Stimulated activated CD4-positive, alpha-beta T cell treated with anti-CD3 and anti-CD28 coated beads, Interleukin-2, amount 100 ng/mL, for 48 hours (primary cell): ENCODE measurements at places on chromosomes 11 and 22.

DNA sequence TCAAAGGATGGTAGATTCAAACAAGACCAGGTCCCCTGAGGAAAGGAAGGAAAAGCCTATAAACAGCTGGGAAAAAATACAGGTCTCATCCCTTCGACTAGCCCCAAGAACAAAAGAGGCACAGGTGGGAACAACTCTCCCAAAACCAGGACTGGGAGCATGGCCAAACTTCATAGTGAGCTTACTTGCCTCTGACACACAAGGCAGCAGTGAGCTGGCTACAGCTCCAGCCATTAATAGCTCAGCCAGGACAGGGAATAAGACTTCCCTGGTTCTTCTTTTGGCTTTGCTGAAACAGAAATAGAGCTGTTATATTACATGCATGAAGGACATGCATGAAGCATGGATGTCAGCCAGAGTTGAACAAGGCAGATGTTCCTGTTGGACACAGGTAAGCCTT is at the start of gene OR10A2:
OR10A2 (plus strand) TSS at position 97 of the 400 bp plus-strand sequence. CDS start 6,698 bp downstream, outside the sequence.
- DNase-seq: no peak

DNA sequence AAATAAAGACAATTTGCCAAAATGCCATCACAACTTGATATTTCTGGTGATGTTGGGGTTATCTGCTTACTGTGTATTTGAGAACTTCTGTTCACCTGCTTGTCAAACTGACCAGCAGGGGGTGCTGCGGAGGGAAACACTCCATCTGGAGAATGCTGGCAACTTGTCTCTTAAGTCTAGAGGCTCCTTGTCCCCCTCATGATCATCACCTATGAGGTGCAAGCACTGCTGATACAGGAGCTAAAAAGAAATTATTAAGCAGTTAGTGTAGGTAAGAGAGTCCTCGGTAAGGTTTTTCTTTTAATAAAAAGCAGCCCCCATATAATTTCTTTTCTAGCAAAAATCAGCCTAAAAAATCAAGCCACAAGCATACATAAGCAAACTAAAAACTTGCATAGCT is 32.7 kb upstream of the GLYATL1B start:
- DNase-seq: peak; percentile 79

GRCh38 chr11:107696140-107696539 is 15.7 kb downstream of the SLN start:
- no peak for DNase-seq

DNA sequence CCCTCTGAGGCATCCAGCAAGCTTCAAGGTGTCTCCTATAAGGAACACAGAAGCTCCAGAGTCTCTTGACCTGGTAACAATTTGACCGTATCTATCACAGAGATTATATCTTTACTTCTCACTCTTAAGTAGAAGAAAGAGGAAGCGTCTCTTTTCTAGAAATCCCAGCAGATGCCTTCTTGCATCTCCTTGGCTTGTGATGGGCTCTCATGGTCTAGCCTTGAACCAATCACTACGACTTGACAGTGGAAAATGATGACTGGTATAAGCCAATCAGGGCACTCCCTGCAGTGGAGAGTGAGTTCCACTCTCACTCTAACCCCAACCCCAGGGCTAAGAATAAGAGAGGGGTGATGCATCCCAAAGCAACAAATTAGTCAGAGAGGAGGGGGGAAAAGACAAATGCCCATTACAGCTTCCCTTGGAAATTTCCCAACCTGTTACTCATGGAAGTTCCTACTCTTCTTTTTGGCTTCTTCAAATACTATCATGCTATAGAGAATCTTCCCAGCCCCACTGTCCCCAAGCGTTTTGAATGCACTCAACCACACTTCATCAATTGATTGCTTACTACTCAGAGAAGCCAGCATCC is 293.5 kb downstream of the MN1 start:
- no peak for DNase-seq

- DNase-seq: no peak
These were observed 36.2 kb downstream of the LMO1 start for GRCh38 chr11:8227156-8228152.

- no peak for DNase-seq
These were observed 24.9 kb downstream of the FDX1 start for GRCh38 chr11:110454609-110455008.

DNA sequence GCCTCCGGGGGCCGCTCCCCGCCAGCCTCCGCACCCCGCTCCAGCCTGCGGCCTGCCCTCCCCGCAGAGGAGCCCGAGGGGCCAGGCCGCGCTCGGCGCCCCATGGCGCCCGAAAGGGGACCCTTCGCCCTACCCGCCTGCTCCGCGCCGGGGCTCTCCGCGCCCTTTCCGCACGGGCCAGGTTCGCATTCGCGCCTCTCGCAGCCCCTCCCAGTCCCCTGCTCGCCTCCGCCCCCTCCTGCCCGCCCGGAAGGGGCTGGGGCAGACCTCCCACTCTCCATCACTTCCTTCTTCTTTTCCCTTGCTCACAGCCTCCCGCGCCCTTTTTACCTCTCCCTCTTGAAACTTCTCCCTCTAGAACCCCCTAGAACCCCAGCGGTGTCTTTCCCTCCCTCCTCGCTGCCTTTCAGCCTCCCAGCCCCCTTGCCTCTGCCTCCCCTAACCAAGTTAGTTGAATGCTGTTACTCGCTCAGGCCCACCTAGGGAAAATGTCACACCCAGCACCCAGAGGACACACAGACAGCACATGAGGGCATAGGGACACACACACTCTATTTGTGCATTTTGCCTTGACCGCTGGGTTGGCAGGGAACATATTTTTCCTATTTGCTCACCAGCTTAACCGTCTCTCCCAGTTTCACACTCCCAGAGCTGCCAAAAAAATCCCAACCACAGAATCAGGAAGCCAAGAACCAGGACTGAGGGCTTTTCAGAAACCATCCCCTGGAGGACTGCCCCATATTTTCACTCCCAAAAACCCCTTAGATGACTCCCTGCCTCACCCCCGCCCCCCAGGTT is at the start of gene SLC43A3:
SLC43A3 (minus strand) TSS at position 193 of the 798 bp plus-strand sequence. CDS start 949 bp downstream, outside the sequence.
- peak; percentile 75 for DNase-seq

DNA sequence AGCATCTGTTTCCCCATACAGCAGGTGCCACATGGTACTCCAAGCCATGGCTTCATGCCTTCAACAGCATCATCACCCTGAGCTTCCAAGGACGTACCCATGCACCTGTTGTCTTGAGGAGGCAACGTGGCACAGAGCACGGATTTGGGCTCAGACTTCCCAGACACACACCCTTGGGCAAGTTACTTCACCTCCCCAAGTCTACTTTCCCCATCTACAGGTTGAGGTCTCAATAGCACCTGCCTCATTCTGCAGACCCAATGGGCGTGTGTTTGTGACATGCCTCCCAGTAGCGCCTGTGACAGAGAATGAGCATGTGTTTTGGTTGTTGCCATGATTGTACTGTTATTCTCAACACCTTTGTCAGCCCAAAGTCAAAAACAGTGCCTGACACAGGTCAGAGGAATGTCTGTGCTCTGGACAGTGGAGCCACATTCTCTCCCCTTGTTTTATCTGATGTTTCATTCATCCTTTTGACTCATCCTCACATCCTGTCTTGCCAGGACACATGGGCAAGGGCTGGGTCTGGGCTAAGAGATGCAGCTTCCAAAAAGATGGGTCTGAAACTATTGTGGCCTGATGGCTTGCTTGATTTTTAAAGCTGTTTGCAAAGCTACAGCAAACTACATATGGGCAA is 53.4 kb upstream of the CCND1 start:
- no peak for DNase-seq

- DNase-seq: no peak
These were observed 113.1 kb upstream of the B3GAT1 start for GRCh38 chr11:134524896-134525845.

GRCh38 chr11:101797335-101797734 is 117.5 kb upstream of the CEP126 start:
- no peak for DNase-seq

GRCh38 chr11:78325274-78325781 is 92.3 kb downstream of the GAB2 start:
- no peak for DNase-seq

- DNase-seq: no peak
These were observed 5.5 kb downstream of the VPS37C start for GRCh38 chr11:61155741-61156140.

DNA sequence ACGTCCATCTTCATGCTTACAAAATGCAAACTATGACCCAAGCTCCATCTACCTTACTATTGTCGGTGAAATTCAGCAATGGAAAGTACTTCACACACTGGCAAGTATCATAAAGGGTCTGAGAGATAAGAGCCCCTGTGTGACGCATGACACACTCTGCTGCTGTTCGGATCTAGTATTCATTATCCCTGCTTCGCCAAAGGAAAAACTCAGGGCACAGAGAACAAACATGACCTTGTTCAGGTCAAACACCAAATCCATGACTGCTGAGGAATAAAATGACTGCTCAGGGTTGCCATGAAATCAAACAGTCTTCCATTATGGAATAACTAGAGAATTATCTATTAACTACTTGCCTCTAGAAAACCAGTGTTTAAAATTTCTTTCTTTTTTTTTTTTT is 73.0 kb downstream of the MICAL3 start:
- no peak for DNase-seq

DNA sequence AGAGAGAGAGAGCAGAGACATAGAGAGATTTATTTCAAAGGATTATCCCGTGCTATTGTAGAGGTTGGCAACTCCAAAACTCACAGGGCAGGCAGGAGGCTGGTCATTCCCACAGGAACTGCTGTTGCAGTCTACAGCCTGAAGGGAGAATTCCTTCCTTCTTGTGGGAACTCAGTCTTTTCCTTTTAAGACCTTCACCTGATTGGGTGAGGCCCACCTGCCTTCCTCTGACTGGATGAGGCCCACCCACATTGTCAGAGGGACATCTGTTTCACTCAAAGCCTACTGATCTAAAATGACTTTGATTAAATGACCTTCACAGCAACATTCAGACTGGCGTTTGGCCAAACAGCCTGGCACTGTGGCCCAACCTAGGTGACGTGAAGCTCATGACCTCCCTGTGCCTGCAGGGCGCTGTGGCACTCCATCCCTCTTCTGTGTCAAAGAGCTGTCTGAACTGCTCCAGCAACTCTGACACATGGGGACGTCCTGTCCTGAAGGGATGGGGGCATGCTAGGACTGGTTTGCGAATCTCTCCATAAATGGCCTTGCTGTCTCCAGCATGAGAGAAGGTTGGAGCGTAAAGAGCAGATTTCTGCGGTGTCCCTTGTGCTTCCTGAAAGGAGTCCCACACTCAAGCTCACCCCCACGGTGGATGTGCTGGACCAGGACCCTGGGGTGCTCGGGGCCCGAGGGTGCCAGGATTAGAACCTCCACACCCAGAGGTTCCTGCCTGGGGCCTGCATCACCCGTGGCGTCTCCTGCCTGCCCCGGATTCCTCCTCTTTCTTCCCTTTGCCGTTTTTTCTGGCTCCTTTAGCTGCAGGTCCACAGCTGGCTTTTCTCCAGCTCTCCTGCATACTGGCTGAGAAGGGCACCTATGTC is 20.7 kb downstream of the KRTAP5-5 start:
- no peak for DNase-seq

DNA sequence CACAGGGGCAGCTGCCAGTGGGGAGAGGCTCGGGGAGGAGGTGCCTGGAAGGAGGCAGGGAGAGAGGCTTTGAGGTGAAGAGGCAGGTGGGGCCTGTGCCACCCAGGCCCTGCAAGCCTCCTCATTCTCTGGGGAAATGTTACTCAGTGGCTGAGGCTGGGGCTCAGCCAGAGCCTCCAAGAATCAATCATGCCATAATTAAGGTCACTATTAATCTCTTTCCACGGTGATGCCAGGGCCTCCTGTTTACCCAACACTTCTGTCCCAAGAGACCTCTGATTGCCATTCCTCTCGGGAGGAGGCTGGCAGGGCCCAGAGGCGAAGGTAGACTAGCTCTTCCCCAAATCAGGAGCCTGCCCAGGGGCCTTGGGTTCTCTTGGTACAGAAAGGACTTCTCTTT is 38.4 kb downstream of the GDPD5 start:
- DNase-seq: no peak

DNA sequence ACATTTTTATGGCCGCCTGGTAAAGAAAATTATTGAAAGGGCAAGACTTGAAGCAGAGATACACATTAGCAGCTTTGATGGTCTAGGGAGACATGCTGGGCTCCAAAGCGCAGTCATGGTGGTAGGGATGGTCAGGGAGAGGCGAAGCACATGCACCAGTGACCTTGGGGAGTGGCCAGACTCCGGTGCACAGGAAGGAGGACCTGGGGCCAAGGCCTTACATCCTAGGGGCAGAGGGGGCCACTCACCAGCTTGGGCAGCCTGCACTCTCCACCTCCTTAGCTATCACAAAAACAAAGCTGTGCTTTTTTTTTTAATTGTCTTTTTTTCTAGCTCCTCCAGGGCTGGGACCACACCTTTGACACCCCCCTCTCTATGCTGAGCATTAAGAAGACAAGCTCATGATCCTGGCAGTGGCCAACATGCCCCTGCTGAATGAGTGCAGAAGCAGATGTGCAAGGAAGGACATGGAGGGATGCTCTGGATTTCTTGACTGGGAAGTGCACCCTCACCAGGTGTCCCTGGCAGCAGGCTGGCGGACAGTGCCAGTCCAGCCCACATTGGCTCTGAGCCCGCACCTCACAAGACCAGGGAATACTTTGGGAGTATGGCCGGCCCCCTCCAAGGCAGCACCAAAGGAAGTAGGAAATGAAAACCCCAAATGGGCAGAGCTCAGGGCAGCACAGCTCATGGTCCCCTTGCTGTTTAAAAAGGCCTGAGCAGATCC is 619.9 kb downstream of the TBC1D22A start:
- DNase-seq: no peak

GRCh38 chr22:21778705-21779363 is 43.2 kb upstream of the YPEL1 start:
- no peak for DNase-seq

GRCh38 chr11:65554057-65554818 is 3.9 kb downstream of the LTBP3 start:
- no peak for DNase-seq

- DNase-seq: peak; percentile 93
These were observed at the start of gene NAA40 for GRCh38 chr11:63938479-63939396. Gene NAA40 (plus strand): TSS chr11:63939002. CDS start chr11:63939097, 95 bp downstream.

- DNase-seq: no peak
These were observed 76.0 kb downstream of the RBFOX2 start for GRCh38 chr22:35952576-35952975.

DNA sequence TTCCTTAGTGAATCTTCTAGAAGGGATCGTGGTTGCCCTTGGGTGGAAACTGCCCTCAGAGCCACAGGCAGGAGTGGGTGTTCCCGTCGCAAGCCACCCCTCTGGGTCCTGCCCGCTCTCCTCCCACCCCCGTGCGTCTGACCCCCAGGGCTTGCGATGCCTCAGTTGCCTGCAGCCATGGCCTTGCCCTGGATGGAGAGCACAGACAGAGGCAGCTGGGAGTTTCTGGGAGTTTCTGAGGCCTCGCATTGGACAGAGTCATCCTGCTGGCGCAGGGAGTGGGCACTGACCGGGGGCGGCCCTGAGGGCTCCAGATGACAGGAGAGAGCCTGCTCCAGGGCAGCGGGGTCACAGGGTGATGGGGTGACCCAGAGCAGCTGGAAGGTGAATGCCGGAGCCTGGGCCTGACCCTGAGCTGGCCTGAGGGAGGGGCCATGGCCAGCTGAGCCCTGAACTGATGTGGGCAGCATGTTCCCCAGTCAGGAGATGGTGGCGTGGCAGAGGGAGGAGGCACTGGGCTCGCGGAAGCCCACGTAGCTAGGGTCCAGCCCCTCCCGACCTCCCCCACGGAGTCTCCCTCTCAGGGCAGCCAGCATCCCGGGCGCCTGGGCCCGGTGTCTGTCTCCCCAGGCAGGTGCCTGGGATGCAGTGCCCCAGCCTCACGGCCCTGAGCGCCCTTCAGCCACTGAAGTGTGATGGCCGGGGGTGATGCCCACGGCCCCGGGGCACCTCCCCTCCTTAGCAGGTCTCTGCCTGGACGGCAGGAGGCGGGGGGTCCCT is 1236.2 kb downstream of the BRD1 start:
- DNase-seq: no peak

- DNase-seq: no peak
These were observed 370.4 kb downstream of the FAT3 start for GRCh38 chr11:92595052-92595451.

- DNase-seq: no peak
These were observed 27.6 kb upstream of the TOLLIP start for GRCh38 chr11:1336836-1337646.
